ENCODE measurements at places on chromosomes 11 and 22. TPM values are rescaled to one million over a fixed set of nuclear protein-coding genes. Genes with fewer than 3 reads are reported as not detected.
A peak's percentile ranks its signal among the peaks of the same experiment; 100 is the strongest.

GRCh38 chr11:107457205-107457557, 444 bp downstream of the CWF19L2 start:
- H3K27me3 ChIP-seq: peaks cover 4% of the 10 kb centered on the region
- H3K27ac ChIP-seq: peak overlapping the region; percentile 87
- H3K36me3 ChIP-seq: peaks cover 16% of the 10 kb centered on the region
- peak; percentile 69 for DNase-seq

DNA sequence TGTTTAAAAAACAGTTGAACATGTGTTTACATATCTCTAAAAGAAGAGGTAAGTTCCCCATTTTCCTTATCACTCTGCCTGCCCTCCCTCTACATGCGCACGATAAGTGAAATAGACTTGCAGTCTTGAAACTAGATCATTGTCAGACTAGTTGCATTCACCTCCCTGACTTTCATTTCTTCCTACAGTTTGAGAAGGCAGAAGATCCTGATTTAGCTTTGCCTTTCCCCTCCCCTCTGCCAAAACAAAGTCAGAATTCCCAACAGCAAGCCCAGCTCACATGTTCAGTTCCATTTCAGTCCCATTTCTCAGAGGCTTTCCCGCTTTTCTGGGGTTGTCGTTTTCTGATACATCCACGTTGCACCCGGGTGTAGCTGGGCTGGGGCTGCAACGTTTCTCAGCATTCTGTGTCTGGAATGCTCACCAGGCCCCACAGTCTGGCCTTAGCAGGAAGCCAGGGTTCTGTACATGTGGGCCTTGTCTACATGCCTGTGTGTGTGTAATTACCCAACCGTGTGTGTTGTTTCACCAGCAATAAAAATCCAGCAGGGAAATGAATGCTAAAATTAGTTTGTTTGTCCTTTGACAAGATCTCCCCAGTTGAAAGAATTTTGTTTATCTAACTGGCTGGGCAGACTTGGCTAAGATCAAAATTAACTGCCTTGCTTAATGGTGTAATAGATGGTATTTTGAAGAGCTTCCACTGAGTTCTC, 179.2 kb downstream of the DBX1 start:
- peaks cover 8% of the 10 kb centered on the region for H3K4me1 ChIP-seq
- no peak for DNase-seq
- H3K4me3 ChIP-seq: no peak overlapping the region
- no peak overlapping the region for H3K27ac ChIP-seq

- H3K4me1 ChIP-seq: peaks cover 3% of the 10 kb centered on the region
- H3K36me3 ChIP-seq: no peaks in the 10 kb centered on the region
- H3K4me3 ChIP-seq: no peak overlapping the region
- no peak overlapping the region for H3K27ac ChIP-seq
- DNase-seq: no peak
- peaks cover 74% of the 10 kb centered on the region for H3K27me3 ChIP-seq
These were observed 4.6 kb upstream of the KCNJ5 start for GRCh38 chr11:128886406-128887124.

DNA sequence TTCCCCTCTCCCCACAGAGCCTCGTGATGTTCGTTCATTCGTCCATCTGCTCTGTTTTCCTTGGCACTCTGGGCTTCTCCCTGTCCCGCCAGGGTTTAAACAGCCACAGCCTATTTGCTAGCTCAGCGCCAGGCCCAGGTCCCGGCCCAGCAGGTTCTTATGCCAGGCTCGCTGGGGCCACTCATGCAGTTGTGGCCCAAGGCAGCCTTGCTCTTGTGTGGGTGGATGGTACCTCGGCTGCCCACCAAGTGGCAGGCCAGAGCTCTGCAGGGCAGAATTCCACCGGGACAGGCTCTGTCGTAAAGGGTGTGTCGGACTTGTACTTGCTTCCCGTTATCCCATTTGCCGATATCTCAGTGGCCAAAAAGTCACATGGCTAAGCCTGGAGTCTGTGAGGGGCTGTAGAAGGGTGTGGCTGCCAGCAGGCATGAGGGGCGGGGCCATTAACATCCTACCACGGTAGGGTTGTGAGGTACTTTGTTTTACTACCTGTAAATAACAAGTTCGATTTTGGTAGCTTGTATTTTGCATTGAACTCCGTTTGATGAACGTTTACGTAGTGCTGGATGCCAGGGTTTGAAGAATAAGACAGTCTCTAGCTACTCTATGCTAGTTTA, 7.9 kb downstream of the FAM118A start:
- H3K27me3 ChIP-seq: no peaks in the 10 kb centered on the region
- H3K4me3 ChIP-seq: peak overlapping the region; percentile 83
- peak; percentile 79 for DNase-seq
- peaks cover 21% of the 10 kb centered on the region for H3K36me3 ChIP-seq

- H3K27ac ChIP-seq: peak overlapping the region; percentile 84
- H3K4me3 ChIP-seq: peak overlapping the region; percentile 85
- H3K27me3 ChIP-seq: no peaks in the 10 kb centered on the region
- peak; percentile 97 for DNase-seq
- peaks cover 7% of the 10 kb centered on the region for H3K4me1 ChIP-seq
These were observed 616 bp downstream of the PNPLA2 start for GRCh38 chr11:819129-819931.

DNA sequence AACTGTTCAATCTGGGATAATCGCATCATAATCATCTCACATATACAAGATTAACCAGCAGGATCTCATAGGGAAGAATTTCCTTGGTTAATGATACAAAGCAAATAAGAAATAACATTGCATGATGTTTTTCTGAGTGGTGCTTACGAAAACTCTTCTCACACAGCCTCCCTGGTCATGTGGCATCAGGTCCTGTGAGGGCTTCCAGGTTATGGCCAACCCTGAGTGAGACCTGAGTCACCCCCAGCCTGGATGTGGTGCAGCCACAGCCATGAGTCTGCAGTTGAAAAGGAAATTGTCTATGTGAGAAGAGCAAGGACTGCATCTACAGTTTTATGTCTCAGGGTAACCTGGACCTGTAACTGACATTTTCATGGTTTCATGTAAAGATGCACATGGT, 90.5 kb upstream of the XKR3 start:
- no peak overlapping the region for H3K4me3 ChIP-seq
- no peaks in the 10 kb centered on the region for H3K36me3 ChIP-seq
- H3K27me3 ChIP-seq: peaks cover 11% of the 10 kb centered on the region
- no peak overlapping the region for H3K27ac ChIP-seq

DNA sequence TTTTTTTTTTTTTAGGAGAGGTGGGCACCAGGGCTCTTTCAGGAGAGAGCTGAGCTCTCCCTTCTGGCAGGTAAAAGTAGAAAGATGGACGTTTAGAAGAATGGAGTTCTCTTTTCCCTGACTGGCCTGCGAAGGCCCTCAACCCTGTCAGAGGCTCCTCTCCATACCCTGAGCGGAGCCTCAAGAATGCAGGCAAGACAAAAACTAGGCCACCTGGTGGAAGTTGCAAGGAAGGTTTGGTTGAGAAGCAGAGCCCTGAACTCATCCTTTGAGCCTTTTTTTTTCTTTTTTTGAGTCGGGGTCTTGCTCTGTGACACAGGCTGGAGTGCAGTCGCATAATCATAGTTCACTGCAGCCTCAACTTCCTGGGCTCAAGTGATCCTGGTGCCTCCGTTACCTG, 1.4 kb downstream of the OTOG start:
- no peak overlapping the region for H3K4me3 ChIP-seq
- peaks cover 8% of the 10 kb centered on the region for H3K4me1 ChIP-seq
- H3K27me3 ChIP-seq: peaks cover 36% of the 10 kb centered on the region
- H3K36me3 ChIP-seq: no peaks in the 10 kb centered on the region
- H3K27ac ChIP-seq: no peak overlapping the region
- no peak for DNase-seq

- no peak overlapping the region for H3K4me3 ChIP-seq
- no peak for DNase-seq
- peaks cover 5% of the 10 kb centered on the region for H3K4me1 ChIP-seq
- H3K27me3 ChIP-seq: peaks cover 4% of the 10 kb centered on the region
These were observed 12.3 kb downstream of the BACE1 start for GRCh38 chr11:117303646-117304315.

- H3K27ac ChIP-seq: no peak overlapping the region
- no peaks in the 10 kb centered on the region for H3K36me3 ChIP-seq
- H3K4me1 ChIP-seq: no peaks in the 10 kb centered on the region
- no peaks in the 10 kb centered on the region for H3K27me3 ChIP-seq
These were observed 591.4 kb downstream of the SOX6 start for GRCh38 chr11:15764948-15765347.

DNA sequence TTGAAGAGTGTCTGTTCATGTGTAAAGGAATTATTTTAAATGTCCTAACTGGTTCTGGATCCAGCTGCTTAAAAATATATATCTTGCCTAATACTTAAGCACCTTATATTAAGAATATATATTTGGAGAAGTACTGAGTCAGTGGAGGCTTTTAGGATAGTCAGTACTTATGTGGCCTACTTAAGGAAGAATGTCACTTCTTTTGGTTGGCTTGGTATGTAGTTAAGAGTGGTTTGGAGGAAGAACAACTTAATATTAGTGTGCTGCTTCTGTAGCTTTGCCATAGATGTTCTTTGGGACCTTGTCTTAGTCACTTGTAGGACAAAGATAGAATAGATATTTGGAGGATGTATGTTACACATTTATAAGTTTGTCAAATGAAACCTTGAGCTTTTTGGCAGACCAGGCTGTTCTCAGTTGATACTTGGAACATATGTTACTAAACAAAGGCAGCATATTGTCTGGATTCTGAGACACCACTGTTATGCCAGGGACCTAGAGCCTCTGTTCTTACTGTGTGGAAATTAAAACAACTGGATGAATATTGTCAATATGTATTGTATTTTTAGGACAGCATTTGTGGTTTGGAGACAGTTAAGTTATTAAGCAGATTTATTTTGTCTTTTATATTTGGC, 4.9 kb downstream of the HIPK3 start:
- H3K27me3 ChIP-seq: no peaks in the 10 kb centered on the region
- H3K4me1 ChIP-seq: peaks cover 24% of the 10 kb centered on the region
- no peak overlapping the region for H3K4me3 ChIP-seq

DNA sequence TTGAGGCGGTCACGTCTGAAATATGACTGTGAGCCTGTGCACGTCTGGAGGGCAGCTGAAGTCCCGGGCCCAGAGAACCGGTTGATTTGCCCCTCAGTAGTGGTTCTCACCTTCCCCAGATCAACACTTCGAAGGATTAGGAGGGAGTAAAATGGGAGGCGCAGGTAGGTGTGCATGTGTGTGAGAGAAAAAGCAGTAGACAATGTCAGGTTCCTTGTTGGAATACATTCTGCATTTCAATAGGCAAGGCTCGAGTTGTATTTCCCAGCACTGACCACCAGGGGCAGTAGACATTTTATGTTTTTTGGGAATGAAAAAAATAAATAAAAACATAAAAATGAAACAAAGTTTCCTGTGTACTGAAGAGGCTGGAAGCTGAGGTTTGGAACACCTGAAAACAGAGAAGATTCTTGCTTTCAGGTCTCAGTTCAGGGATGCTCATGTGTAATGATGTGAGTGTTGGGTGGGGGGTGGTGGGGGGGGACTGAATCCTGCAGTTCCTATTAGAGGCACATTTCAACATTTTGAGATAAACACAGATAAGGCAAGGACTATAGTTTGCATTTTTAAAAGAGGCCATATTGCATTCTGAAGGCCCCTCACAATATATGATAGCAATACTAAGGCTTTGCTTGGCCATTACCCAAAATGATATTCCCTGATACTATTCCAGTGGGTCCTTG, 333.9 kb downstream of the CADM1 start:
- peak overlapping the region; percentile 51 for H3K27ac ChIP-seq
- peak; percentile 67 for DNase-seq
- no peaks in the 10 kb centered on the region for H3K4me1 ChIP-seq
- no peaks in the 10 kb centered on the region for H3K36me3 ChIP-seq
- peaks cover 6% of the 10 kb centered on the region for H3K27me3 ChIP-seq

- peaks cover 6% of the 10 kb centered on the region for H3K4me1 ChIP-seq
- peaks cover 43% of the 10 kb centered on the region for H3K27me3 ChIP-seq
- H3K27ac ChIP-seq: no peak overlapping the region
- no peak overlapping the region for H3K4me3 ChIP-seq
- DNase-seq: no peak
- H3K36me3 ChIP-seq: no peaks in the 10 kb centered on the region
These were observed 3.4 kb upstream of the ADAMTS8 start for GRCh38 chr11:130431801-130432200.

GLYATL1 gene
- total RNA-seq: not detected

NEFH gene
- 7.9 TPM for total RNA-seq

FLRT1 gene
- not detected for total RNA-seq

CADM1 gene
- total RNA-seq: 0.72 TPM

OR8H1 gene
- total RNA-seq: not detected

DGCR6 gene
- 1.5 TPM for total RNA-seq

STK33 gene
- total RNA-seq: 0.57 TPM

OR51B5 gene
- not detected for total RNA-seq
